ENCODE measurements at places on chromosomes 12 and 14. TPM values are rescaled to one million over a fixed set of nuclear protein-coding genes. Genes with fewer than 3 reads are reported as not detected.

DNA sequence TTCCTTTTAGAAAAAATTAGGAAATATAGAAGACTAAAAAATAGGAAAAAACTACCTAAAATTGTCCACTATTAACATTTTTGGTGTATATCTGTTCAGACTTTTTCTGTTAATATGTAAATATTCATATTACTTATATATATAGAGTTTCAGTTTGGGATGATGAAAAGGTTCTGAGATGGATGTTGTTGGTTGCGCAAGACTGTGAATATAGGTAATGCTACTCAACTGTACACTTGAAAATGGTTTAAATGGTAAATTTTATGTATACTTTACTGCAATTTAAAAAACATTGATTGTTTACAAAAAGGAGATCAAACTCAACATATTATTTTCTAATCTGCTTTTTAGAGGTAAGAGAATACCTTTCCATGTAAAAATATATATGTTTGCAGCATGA, 200.9 kb downstream of the RAD51B start:
- DNase-seq, result no peak

DNA sequence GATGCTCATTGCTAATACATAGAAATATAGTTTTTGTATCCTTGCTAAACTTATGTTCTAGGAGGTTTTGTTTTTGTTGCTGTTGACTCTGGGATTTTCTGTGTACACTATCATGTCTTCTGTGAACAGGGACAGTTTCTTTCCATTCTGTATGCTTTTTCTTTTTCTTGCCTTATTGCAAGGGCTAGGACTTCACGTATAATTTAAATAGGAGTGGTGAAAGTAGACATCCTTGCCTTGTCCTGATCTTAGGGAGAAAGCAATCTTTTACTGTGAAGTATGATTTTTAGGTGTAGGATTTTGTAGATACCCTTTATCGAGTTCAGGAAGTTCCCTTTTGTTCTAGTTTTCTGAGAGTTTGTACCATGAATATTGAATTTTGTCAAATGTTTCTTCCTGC, 1.5 kb upstream of the EIF2B2 start:
- no peak for DNase-seq

GRCh38 chr12:83710851-83711250, 1024.1 kb downstream of the TMTC2 start:
- no peak for DNase-seq

GRCh38 chr12:46360908-46361666, 11.5 kb downstream of the SLC38A2 start:
- no peak for DNase-seq

GRCh38 chr14:71687166-71687831, 244.9 kb upstream of the RGS6 start:
- DNase-seq, result no peak

DNA sequence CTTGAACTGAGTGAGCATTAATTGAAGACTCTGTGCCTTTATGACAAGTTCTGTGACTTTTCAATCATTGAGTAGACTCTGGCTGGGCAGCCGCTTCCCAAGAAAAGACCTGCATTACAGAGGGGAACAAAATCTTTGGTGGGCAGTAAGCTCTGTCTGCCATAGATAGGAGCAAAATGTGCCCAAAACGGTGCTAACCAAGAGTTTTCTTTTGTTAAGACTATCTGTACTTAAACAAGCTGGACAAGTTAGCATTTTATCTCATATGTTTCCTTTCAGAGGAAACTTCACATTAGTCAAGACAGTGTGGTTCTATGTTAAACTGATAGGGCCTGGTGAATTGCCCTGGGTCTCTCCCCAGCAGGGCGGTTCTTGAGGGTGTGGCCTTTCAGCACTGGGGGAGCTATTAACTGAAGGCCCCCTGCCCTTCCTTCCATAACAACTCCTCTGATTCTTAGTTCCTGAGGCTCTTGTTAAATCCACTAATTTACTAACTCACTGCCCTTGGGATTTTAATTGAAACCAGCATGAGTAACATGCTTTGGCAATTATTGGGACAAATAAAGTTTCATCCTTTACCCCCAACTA, 219.6 kb downstream of the KTN1 start:
- DNase-seq, result no peak

DHH gene
- 0.19 TPM for total RNA-seq

NYNRIN gene
- 0.02 TPM for total RNA-seq

CEP83 gene
- 26.2 TPM for total RNA-seq

TOMM20L gene
- not detected for total RNA-seq

FAM186B gene
- 0.18 TPM for total RNA-seq

Measured in activated naive CD4-positive, alpha-beta T cell treated with anti-CD3 and anti-CD28 coated beads, Interleukin-2, amount 50 U/mL, for 72 hours (primary cell).